Activated CD4-positive, alpha-beta memory T cell treated with anti-CD3 and anti-CD28 coated beads, Interleukin-2, amount 10 ng/mL, durations not matched to agents 7 days and 5 days (primary cell): ENCODE measurements at places on chromosomes 7 and 10. TPM values are rescaled to one million over a fixed set of nuclear protein-coding genes. Genes with fewer than 3 reads are reported as not detected.

VGF gene
- total RNA-seq: 0.33 TPM

AGBL3 gene
- total RNA-seq: 2.8 TPM

LEP gene
- not detected for total RNA-seq

NACAD gene
- 0.60 TPM for total RNA-seq

PPP1R3C gene
- 0.23 TPM for total RNA-seq
